ENCODE measurements at places on chromosomes 1 and 21.

DNA sequence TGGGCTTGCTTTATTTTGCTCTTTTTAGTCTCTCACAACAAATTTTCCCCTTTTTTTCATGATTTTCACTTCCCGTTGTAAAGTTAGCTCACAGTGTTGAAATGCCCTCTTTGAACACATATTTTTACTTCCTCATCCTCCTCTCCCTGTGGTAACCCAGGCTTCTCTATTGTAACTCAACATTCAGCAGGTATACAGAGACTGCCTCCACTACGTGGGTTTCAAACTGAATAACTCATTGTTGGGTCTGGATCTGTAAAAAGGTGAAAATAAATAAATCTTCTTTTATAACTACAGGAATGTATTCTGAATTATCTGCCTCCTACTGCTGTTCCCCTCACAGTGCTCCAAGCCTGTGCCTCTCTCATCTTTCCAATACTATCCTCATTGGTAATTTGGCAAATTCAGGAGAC lies 166.4 kb downstream of the RUNX1 start:
- no peak for DNase-seq
- no peaks in the 10 kb centered on the region for H3K4me1 ChIP-seq
- H3K36me3 ChIP-seq, result no peaks in the 10 kb centered on the region
- no peak overlapping the region for H3K27ac ChIP-seq
- H3K27me3 ChIP-seq, result peaks cover 74% of the 10 kb centered on the region

- H3K36me3 ChIP-seq, result no peaks in the 10 kb centered on the region
- no peak overlapping the region for H3K27ac ChIP-seq
- DNase-seq, result no peak
Measured at GRCh38 chr1:32741059-32741412, 38.5 kb upstream of the SYNC start.

- H3K27ac ChIP-seq, result no peak overlapping the region
- peaks cover 29% of the 10 kb centered on the region for H3K4me1 ChIP-seq
- H3K27me3 ChIP-seq, result no peaks in the 10 kb centered on the region
- H3K4me3 ChIP-seq, result no peak overlapping the region
- DNase-seq, result no peak
- H3K36me3 ChIP-seq, result no peaks in the 10 kb centered on the region
Measured at GRCh38 chr1:8426996-8427395, 109.1 kb downstream of the SLC45A1 start.

- no peak overlapping the region for H3K4me3 ChIP-seq
- H3K36me3 ChIP-seq, result no peaks in the 10 kb centered on the region
- DNase-seq, result no peak
- H3K27ac ChIP-seq, result no peak overlapping the region
- H3K4me1 ChIP-seq, result peaks cover 8% of the 10 kb centered on the region
Measured at GRCh38 chr1:230119340-230119739, 52.3 kb downstream of the GALNT2 start.

GRCh38 chr1:63817152-63817667 lies 43.4 kb downstream of the ROR1 start:
- DNase-seq, result peak; percentile 77
- peak overlapping the region; percentile 75 for H3K27ac ChIP-seq
- no peaks in the 10 kb centered on the region for H3K27me3 ChIP-seq
- peaks cover 32% of the 10 kb centered on the region for H3K4me1 ChIP-seq
- H3K36me3 ChIP-seq, result no peaks in the 10 kb centered on the region

DNA sequence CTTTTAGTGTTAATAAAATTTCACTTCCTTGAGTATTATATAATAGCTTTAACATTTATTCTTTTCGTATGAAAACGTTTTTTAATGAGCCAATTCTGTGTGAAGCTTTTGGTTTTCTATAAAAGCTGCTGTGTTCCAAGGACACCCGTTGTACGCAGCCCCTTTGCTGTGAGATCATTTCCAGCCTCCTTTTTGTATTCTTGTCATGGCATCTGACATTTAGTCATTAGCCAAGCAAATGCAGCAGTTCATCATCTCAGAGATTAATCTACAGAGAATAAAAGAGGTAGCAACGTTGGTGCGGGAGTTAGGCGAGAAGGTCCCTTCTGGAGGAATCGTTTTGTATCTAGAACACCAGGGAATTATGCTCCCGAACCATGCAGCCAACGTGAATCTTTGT lies 1.3 kb upstream of the UMODL1 start:
- no peak overlapping the region for H3K4me3 ChIP-seq
- no peaks in the 10 kb centered on the region for H3K36me3 ChIP-seq
- no peak for DNase-seq
- H3K4me1 ChIP-seq, result no peaks in the 10 kb centered on the region
- H3K27ac ChIP-seq, result no peak overlapping the region

GRCh38 chr1:204502241-204502640 lies 7.6 kb upstream of the PIK3C2B start:
- no peak for DNase-seq
- H3K27me3 ChIP-seq, result no peaks in the 10 kb centered on the region
- no peak overlapping the region for H3K4me3 ChIP-seq
- H3K36me3 ChIP-seq, result no peaks in the 10 kb centered on the region
- H3K27ac ChIP-seq, result no peak overlapping the region

- peak overlapping the region; percentile 14 for H3K4me3 ChIP-seq
- H3K27ac ChIP-seq, result peak overlapping the region; percentile 80
- peaks cover 36% of the 10 kb centered on the region for H3K4me1 ChIP-seq
Measured at GRCh38 chr1:186535388-186536133, 74.6 kb upstream of the PDC start.

- no peak overlapping the region for H3K4me3 ChIP-seq
- peaks cover 18% of the 10 kb centered on the region for H3K36me3 ChIP-seq
- H3K4me1 ChIP-seq, result peaks cover 71% of the 10 kb centered on the region
- no peak overlapping the region for H3K27ac ChIP-seq
- H3K27me3 ChIP-seq, result no peaks in the 10 kb centered on the region
Measured at GRCh38 chr1:158055854-158056253, 62.4 kb downstream of the KIRREL1 start.

- no peaks in the 10 kb centered on the region for H3K4me1 ChIP-seq
- no peaks in the 10 kb centered on the region for H3K36me3 ChIP-seq
- no peak overlapping the region for H3K4me3 ChIP-seq
Measured at GRCh38 chr21:25298512-25299491, 308.5 kb downstream of the MRPL39 start.

Measured in A673 (cell line).